NK-92 treated with Interleukin-12 subunit alpha and Interleukin-12 subunit beta, amount 100 ng/mL, for 24 hours (cell line): ENCODE measurements at places on chromosomes 2 and 18.

GRCh38 chr2:176601066-176601465 lies 331.8 kb downstream of the MTX2 start:
- DNase-seq, result no peak

- DNase-seq, result no peak
Observed at GRCh38 chr2:42809131-42809818, 16.9 kb upstream of the HAAO start.

- no peak for DNase-seq
Observed at GRCh38 chr2:132542953-132543569, 126.5 kb downstream of the GPR39 start.

- no peak for DNase-seq
Observed at GRCh38 chr18:5630900-5631413, 87.2 kb upstream of the EPB41L3 start.

DNA sequence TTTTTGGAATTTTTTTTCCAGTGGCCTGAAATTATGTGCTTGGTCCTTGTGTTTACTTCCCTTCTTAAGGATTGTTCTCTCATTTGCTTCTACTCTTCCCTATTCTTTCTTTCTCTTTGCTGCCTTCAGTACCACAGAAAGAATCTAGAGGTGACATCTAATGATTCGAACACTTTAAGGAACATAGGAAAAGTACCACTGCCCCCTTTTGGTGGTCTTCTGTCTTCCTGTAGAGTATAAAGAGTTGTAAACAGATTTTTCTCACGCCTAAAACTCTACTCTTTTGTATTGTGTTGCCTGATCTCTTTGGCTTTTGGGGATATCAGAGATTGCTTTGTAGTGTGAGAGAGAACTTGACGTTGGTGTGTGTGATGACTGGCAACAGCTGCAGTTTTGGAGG lies 7.0 kb upstream of the SCTR start:
- DNase-seq, result no peak

- DNase-seq, result no peak
Observed at GRCh38 chr18:31772699-31773098, 12.0 kb upstream of the SLC25A52 start.

DNA sequence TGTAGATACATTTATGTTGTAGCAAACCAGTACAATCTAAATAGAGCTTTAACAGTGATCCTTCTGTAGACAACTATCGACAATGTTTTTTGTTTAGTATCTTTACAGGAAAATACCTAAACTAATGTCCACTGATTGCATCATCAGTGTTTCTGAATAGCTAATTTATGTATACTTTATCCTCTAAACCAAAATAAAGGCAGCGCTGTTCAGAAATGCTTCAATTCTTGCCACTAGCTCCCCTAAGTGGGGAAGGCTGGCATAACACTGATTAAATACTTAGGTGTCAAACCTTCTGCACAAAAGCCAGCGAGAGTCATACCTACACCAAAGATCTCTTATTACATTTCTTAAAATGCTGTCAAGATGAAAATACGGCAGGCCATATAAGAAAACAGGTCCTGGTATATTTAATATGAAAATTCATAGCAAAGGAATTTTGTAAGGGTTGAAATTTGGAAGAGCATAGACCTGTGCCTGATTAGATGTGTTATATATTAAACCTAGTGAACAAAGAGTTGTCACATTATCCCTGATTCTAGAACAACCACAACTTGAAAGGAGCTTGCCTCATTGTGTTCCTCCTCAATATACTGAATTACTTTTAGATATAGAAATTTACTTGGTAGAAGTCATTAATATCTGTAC lies 1693.4 kb upstream of the SLC39A10 start:
- no peak for DNase-seq

DNA sequence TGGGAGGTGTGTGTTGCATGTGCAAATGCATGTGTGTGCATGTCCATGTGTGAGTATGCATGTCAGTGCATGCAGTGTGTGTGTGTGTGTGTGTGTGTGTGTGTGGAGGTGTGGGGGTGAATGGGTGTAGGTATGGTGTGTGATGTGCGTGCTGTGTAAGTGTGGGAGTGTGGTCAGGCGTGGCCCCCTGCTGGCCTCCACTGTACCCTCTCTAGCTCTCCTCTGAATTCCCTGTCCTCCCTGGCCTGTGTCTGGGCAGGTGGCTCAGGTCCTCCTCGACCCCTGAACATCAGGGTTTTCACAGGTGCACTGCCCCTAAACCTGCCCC lies 230.2 kb downstream of the CELF4 start:
- no peak for DNase-seq

DNA sequence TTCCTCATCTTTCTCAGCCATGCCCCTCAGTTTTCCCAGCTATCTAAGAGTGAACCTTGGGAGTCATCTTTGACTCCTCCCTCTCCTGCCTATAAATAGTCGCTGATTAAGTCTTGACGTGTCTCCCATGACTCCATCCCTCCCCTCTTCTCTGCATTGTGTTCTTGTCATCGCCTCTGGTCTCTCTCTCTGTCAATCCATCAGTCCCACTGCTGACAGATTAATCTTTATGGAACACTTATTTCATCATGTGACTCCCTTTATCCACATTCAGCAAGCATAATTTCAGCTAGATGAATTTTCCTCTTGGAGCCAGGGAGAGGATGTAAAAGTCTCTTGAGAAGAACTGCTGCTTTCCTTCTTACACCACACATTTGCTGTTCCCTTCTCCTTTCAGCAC lies 9.4 kb downstream of the ADAM23 start:
- no peak for DNase-seq

DNA sequence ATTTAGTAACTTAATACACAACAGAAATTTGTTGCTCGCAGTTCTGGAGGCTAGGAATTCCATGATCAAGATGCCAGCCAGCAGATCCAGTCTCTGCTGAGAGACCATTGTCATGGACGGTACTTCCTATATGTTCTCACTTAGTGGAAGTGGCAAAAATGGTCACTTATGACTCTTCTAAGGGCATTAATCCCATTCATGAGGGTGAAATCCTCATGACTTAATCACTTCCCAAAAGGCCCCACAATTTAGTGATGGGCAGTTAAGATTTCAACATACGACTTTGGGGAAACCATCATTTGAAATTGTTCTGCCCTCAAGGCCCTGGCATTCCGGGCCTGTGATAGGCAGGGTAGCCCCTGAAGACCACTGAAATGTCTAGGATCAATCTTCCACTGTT lies 23.0 kb downstream of the BZW1 start:
- no peak for DNase-seq

DNA sequence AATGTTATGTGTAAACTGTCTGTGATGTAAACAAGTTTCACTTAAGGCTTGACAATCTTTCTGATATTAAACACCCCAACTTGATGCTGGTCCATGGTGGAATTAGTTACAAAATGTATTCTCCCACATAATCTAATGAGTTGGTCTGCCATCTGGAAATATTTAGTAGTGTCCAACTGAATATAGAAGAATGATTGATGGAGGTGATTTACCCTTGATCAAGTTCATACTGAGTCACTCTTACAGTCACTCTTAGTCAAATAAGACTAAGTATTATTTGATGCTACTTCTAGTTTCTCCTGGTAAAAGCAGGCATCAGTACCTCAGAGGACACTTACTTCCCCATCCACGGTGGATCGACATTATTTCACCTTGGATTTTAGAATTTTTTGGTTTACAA lies 198.1 kb downstream of the SATB2 start:
- DNase-seq, result no peak
